ENCODE measurements at places on chromosomes 13 and 19.

DNA sequence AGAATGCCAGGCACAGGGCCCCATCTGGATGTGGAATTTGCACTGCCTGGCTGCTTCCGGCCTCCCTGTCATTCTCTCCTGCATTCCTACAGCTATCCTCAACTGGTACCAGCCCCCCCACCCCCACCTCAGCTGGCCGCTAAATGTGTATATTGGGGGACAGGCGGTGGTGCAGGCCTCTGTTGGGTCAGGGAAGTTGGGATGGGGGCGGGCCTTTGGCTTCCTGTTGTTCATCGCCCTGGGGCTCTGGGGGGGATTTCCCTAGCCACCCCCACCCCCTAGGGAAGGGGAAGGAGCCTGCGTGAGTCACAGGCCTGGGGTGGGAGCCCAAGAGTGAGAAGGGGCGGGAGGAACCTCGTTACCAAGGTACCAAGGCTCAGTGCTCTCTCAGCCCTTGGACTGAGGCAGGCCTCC, 10.6 kb downstream of the POU2F2 start:
- DNase-seq = peak; percentile 43
- H3K36me3 ChIP-seq = no peaks in the 10 kb centered on the region
- H3K4me3 ChIP-seq = no peak overlapping the region
- H3K27me3 ChIP-seq = no peaks in the 10 kb centered on the region

- no peaks in the 10 kb centered on the region for H3K36me3 ChIP-seq
- no peak for DNase-seq
- no peaks in the 10 kb centered on the region for H3K4me1 ChIP-seq
- no peak overlapping the region for H3K27ac ChIP-seq
- H3K27me3 ChIP-seq = no peaks in the 10 kb centered on the region
Measured at GRCh38 chr13:67267136-67267535, 37.0 kb upstream of the PCDH9 start.

- H3K4me1 ChIP-seq = no peaks in the 10 kb centered on the region
- DNase-seq = no peak
- no peak overlapping the region for H3K4me3 ChIP-seq
- H3K36me3 ChIP-seq = no peaks in the 10 kb centered on the region
- H3K27ac ChIP-seq = no peak overlapping the region
Measured at GRCh38 chr13:43434191-43434590, 352.6 kb downstream of the ENOX1 start.

- H3K4me3 ChIP-seq = no peak overlapping the region
- H3K36me3 ChIP-seq = no peaks in the 10 kb centered on the region
- DNase-seq = no peak
- H3K27ac ChIP-seq = no peak overlapping the region
Measured at GRCh38 chr13:101649488-101650126, 197.1 kb downstream of the ITGBL1 start.

GRCh38 chr19:39845584-39845932, 621 bp downstream of the FBL start:
- H3K27ac ChIP-seq = no peak overlapping the region
- H3K36me3 ChIP-seq = no peaks in the 10 kb centered on the region

GRCh38 chr13:71493189-71493588, 373.8 kb downstream of the DACH1 start:
- no peaks in the 10 kb centered on the region for H3K4me1 ChIP-seq
- no peak overlapping the region for H3K27ac ChIP-seq
- H3K4me3 ChIP-seq = no peak overlapping the region
- H3K27me3 ChIP-seq = no peaks in the 10 kb centered on the region
- DNase-seq = no peak
- H3K36me3 ChIP-seq = no peaks in the 10 kb centered on the region
